ENCODE measurements at places on chromosomes 1 and 21. TPM values are rescaled to one million over a fixed set of nuclear protein-coding genes. Genes with fewer than 3 reads are reported as not detected.

Gene DNAH14
- total RNA-seq: 27.3 TPM

Gene IRF6
- total RNA-seq: 5.0 TPM

Gene PDZK1
- 0.89 TPM for total RNA-seq

Gene TMEM269
- 0.50 TPM for total RNA-seq

Gene DMRTA2
- total RNA-seq: not detected

Gene PGLYRP4
- not detected for total RNA-seq

Gene SLAMF8
- total RNA-seq: 4.5 TPM

Gene RPAP2
- 9.8 TPM for total RNA-seq

Gene GRIK1
- total RNA-seq: not detected

Gene NAV1
- 6.2 TPM for total RNA-seq

Gene AHCYL1
- 113 TPM for total RNA-seq

Gene NTNG1
- 0.83 TPM for total RNA-seq

Gene CAMK2N1
- total RNA-seq: 26.0 TPM

Gene CRABP2
- 4.1 TPM for total RNA-seq

Gene LCE1E
- total RNA-seq: not detected

Gene LENEP
- not detected for total RNA-seq

Gene NCAM2
- 2.3 TPM for total RNA-seq

Gene CTH
- 15.8 TPM for total RNA-seq

Gene IVL
- not detected for total RNA-seq

Gene FMN2
- total RNA-seq: 1.7 TPM

Gene GPR61
- total RNA-seq: not detected

Gene NBPF4
- total RNA-seq: not detected

Gene LAMC2
- total RNA-seq: 0.56 TPM

Gene RPTN
- total RNA-seq: not detected

Gene SPRR2G
- not detected for total RNA-seq

Gene MX2
- 6.6 TPM for total RNA-seq

Gene FAM167B
- total RNA-seq: 5.3 TPM

Gene FAM72C
- not detected for total RNA-seq

Gene CFHR1
- total RNA-seq: not detected

Gene CXADR
- 4.6 TPM for total RNA-seq

Gene B3GALT2
- 2.5 TPM for total RNA-seq

Gene FCAMR
- not detected for total RNA-seq

Gene MXRA8
- total RNA-seq: 131 TPM

Gene MSH4
- total RNA-seq: 0.88 TPM

Gene NUF2
- total RNA-seq: 0.94 TPM

Gene KRTAP10-6
- total RNA-seq: not detected

Gene EFHD2
- 34.5 TPM for total RNA-seq

All from ovary (tissue), 10 donors.